ENCODE measurements at places on chromosomes 3 and 15. TPM values are rescaled to one million over a fixed set of nuclear protein-coding genes. Genes with fewer than 3 reads are reported as not detected.

DNA sequence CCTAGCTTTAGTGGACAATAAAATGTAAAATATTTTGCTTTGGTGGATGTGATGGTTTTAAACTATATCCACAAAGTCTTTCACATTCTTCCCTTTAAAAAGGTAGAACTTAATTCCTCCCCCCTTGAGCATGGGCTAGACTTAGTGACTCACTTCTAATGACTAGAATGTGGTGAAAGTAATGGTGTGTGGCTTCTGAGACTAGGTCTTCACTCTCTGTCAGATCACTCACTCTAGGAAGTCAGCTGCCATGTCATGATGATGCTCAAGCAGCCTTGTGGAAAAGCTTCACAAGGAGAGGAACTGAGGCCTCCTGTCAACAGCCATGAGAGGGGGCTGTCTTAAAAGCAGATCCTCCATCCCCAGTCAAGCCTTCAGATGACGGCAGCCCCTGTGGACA, 4.2 kb downstream of the LRRC2 start:
- DNase-seq = no peak

DNA sequence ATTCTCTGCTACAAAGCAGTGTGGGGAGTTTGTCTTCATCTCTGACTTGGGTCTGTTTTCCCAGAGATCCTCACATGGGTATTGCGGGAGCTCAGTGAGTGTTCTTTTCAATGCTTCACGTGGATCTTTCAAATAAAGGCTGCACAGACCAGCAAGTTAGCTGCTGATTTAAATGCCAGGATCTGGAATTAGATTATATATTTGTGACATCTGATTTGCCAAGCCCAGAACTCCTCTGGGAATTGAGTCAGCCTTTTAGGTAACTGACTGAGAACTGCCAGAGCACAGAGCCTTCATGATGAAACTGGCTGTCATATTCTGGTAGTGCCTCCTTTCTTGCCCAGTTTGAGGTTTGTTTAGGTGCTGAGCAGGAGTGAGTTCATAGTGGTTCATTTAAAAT, 14.7 kb downstream of the EDEM1 start:
- DNase-seq = no peak

DNA sequence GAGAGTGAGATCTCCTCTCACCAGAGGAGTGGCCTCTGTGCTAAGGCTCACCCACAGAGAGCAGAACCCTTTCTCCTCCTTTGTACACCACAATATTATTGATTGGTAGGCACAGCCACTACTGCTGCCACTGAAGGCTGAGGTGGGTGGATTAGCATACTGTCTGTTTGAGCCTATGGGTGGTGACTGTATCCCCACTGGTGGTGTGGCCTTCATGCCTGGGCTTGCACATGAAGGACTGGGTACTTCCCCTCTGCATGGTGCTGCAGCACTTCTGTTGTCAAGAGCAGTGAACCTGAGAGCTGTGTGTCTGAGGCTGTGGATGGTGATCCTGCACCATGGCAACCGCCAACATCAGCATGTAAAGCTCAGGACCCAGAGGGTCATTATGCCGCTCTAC, 35.7 kb upstream of the NECTIN3 start:
- DNase-seq = no peak

GRCh38 chr15:57827021-57827420, 120.5 kb downstream of the POLR2M start:
- peak; percentile 64 for DNase-seq

Gene ZPLD1
- 0.07 TPM for total RNA-seq

GRCh38 chr15:91553196-91553854, 300.2 kb upstream of the SLCO3A1 start:
- DNase-seq = no peak

DNA sequence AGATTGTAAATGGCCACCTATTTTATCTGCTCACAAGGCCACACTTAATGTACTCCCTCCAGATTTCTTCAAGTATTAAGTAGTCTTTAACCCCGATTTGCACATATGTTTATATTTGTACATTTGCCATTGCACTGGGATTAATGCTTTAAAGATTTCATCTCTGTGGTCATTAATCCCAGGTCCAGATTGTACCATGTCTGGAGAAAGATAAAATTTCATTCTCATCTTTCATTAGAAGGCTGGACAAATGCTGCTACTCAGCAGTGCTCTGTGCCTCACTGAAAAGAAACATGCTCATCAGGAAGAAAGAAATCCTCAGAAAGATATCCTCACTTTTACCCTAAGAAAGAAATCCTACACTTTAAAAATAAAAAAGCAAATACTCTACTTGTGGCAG, 62.5 kb upstream of the LRRC3B start:
- no peak for DNase-seq

Gene HTR3E
- total RNA-seq = not detected

Gene PLA1A
- 0.92 TPM for total RNA-seq

Gene COL8A1
- total RNA-seq = 251 TPM

- DNase-seq = no peak
Observed at GRCh38 chr3:71304684-71305083, 278.8 kb downstream of the FOXP1 start.

DNA sequence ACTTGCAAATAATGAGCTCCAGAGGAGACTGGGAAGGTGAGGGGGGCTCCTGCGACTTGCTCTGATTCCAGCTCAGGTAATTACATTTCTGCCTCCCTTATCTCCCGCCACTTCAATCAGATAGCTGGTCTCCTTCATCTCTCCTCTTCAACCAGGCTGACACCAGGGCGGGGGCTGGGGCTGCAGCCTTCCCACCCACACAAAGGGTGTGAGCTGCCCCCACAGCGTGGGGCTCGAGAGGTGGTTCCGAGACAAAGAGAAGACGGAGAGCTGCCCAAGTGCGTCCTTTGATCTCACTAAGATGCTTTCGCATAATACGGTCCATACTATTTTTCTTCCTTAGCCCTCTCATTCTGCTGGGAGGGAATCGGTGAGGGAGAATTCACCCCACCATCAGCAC, 139.7 kb downstream of the NSMCE3 start:
- DNase-seq = no peak

DNA sequence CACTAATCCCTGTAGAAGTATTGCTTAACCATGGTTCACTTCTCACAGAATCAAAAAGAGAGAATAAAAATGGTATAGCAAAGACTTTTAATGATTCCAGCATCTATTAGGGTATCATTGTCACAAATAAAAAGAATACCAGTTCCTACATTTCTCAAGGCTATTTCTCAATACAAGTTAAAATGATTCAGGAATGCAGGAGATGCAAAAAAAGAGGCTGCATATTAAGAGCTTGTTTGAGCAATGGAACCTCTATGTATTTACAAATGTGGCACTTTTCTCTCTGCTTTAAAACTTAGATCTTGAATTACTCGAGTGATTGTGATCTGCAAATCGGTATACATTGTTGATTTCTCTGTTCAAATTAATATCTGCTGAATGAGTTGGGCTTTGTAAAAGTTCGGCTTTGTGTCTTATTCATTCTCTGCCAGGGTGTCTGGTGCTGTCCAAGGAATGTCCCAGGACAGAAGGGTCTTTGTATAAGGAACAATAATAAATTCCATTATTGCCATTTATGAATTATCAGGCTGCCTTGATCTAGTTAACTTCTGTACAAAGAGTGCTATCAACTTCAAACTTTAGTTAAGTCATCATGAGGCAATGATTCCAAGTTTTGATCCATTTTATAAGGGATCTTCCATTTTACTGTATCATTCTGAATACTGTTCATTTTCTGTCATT, 364.2 kb downstream of the RBMS3 start:
- no peak for DNase-seq

- no peak for DNase-seq
Observed at GRCh38 chr3:69547461-69547880, 161.6 kb upstream of the FRMD4B start.

GRCh38 chr3:148464246-148464645, 233.5 kb upstream of the AGTR1 start:
- no peak for DNase-seq

Gene KBTBD13
- total RNA-seq = not detected

Gene STXBP5L
- total RNA-seq = not detected

GRCh38 chr3:142029052-142029642, 120.2 kb downstream of the TFDP2 start:
- no peak for DNase-seq

Gene ISLR
- not detected for total RNA-seq

Gene P2RY1
- total RNA-seq = 3.5 TPM

GRCh38 chr3:71134521-71134920, 449.0 kb downstream of the FOXP1 start:
- DNase-seq = no peak

Gene RAB43
- total RNA-seq = 27.7 TPM

- DNase-seq = no peak
Observed at GRCh38 chr15:43390723-43391122, 19.8 kb downstream of the TUBGCP4 start.

Gene AHSG
- total RNA-seq = not detected

DNA sequence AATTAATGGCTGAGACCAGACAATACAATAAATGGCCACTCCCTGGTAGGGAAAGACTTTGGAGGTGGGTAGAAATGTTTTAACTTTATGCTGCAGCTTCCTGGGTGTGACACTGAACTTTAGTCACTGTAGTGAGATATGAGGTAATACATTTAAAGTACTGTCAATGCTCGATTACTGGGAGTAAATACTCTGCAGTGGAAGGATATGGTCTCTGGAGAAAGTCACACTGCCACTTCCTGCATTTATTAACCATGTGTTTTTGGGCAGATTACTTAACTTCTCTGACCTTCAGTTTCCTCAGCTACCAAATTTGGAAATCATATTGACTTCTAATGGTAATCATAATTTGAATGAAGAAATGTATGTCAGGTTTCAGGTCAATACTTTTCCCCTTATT, 317.1 kb upstream of the TGFBR2 start:
- DNase-seq = peak; percentile 71

GRCh38 chr3:18652781-18653180, 227.6 kb upstream of the SATB1 start:
- no peak for DNase-seq

Gene MEIS2
- total RNA-seq = 53.1 TPM

- DNase-seq = no peak
Observed at GRCh38 chr3:182585532-182586150, 207.7 kb upstream of the ATP11B start.

GRCh38 chr3:42518800-42519567, 16.5 kb downstream of the VIPR1 start:
- no peak for DNase-seq

Gene SOX14
- total RNA-seq = not detected

- DNase-seq = no peak
Observed at GRCh38 chr3:139421460-139421859, 32.0 kb upstream of the COPB2 start.

DNA sequence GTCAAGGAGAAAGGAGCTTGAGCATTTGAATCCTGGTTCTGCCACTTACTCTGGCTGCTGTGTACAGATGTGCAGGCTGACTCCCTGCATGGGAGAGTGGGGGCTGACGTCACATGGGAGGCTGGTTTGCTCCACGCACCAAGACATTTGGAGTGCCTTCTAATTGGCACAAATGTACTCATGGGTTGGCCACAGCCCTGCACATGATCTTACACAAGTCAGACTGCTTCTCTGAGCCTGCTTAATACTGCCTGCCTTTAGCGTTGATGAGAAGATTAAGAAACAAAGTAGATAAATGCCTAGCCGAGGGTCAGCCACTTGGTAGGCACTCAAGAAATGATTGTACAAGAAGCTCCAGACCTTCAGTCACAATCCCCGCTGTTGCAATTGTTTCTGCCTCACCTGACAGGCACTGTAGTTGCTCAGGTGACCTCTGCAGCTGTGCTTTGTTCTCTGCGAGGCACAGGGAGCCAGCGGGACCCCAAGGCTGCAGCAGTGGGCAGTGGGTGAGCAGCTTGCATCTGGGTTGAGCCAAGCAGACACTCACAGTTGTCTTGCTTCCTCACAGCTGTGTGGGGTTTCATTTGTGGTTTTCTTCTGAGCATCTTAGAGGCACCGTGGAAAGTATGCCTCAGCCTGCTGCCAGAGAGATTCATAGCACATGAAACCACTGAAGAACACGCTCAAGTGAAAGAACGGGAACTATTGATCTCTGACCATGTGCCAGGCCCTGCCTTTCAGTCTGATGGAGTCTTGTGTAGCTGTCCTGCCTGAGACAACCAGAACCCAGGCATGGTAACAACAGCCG, 33.1 kb downstream of the GRK7 start:
- no peak for DNase-seq

Gene KCNAB1
- total RNA-seq = 0.40 TPM

DNA sequence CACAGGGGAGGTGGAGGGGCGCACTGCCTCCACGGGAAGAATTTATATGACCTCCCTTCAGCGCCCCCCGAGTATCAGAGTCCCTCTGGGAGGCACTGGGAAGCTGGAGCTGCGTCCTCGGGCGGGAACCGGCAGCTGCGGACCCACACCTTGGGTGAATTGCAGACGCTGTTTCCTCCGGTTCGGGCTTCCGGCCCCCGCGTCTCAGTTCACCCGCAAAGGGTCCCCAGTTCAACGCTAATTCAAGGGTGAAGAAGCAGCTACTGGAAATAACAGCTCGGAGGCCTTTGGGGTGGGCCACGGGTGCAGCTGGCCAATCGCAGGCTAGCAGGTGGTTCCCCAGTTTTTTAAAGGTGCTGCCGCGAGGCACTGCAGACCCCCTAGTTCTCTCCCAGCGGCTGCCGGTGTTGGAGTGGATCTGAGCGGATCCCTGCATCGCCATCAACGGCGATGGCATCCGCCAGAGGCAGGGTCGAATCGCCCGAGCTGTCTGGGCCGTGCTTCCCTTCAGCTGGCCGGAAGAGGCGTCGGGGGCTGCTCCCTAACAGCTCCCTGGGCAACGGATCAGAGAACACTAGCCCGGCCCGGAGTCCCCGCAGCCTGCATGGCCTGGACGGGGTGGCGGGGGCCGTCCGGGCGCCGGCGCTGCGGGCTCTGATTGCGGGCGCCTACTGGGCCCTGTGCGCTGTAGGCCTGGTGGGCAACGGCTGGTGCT, 19.4 kb upstream of the ADAMTS7 start:
- DNase-seq = no peak

Gene ZNF80
- total RNA-seq = not detected

DNA sequence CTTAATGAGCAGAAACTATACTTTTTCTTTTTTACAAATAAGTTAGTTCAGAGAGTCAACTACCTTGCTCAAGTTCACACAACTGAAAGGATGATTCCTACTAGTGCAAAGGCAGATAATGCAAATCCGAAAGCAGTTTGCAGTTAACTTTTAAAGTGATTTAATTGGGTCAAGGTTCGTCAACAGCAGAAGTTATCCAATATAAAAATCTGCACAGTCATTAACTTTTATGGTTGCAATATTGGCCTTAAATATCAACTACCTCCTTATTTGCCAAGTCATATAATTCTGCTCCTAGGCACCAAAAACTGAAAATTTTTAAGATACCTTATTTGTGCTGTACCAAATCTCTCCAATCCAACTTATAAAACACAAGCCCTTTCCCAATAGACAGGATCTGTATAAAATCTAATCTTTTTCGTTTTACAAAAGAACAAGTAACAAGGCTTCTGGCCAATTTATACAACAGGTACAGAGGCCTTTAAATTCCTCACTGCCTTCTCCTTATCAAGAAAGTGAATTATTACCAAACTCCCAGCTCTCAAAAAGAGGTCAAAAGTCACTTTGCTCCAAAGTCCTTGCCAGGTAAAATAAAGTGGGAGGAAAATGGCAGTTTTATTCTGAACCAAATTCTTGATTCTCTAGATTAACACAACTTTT, 416.6 kb upstream of the NECTIN3 start:
- DNase-seq = no peak

All from pulmonary artery endothelial cell (primary cell).